ENCODE measurements at places on chromosomes 5 and 9. TPM values are rescaled to one million over a fixed set of nuclear protein-coding genes. Genes with fewer than 3 reads are reported as not detected.

TLN1 gene
- total RNA-seq: 155 TPM

GRCh38 chr9:114908104-114908622 is 22.2 kb downstream of the TNFSF8 start:
- peak; percentile 76 for DNase-seq

- peak; percentile 59 for DNase-seq
Measured at GRCh38 chr5:167296661-167297060, 994.8 kb upstream of the WWC1 start.

DNA sequence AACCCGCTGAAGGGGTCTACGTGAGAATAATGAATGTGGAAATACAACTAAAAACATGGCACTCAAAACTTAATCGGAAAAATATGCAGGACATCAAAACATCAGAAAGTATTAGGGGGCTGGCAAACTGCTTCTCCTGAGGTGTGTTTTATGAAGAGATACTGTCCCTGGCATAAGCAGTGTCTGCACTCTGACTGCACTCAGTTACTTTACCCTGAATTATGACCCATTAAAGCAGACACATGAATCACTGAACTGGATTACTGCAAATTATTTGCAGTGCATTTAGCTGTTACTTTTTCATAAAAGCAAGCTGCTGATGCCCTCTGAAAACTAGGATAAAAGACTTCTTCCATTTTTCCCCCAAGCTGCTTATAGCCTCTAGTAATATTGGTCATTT is 164.9 kb downstream of the AP3B1 start:
- no peak for DNase-seq

SHB gene
- 15.1 TPM for total RNA-seq

SLC34A1 gene
- 0.05 TPM for total RNA-seq

DNA sequence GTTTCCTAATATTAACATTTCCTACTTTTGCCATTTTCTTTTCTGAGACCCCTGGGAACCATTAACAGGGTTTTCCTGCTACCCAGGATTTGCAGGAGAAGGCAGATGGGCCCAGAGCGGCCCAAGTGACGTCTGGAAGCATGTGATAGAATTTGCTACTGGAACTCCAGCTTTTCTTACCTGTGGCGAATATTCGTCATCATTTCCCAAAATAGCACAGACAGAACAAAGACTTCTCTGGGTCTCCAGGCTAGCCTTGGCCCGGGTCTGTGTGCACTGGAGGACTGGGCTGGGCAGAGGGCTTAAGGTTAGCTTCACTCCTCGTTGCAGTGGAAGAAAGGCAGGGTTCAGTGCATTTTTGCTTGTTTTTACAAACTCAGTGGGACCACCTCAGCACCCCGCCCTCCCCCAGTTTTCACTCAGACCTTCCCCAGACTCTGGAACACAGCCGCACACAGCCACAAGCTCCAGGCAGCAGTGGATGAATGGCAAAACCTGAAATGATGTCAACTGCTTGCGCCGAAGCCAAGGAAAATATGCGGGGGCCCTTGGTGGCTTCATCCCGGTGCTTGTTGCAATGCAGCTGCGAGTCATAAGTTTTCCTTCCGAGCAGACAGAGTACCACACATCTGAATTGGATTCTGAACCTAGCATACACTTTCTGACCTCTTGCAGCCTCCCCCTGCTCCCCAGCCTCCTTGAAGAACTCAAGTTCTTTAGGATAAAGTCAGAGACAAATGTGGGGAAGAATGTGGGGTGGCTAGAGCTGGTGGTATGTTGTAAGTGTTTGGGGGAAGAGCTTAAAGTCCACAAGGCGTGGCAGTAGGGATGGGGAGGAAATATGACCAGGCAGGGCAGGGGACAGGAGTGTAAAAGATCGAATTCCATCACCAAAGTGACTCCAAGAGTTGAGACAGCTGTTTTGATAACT is 586.0 kb downstream of the CCDC171 start:
- peak; percentile 55 for DNase-seq

DNA sequence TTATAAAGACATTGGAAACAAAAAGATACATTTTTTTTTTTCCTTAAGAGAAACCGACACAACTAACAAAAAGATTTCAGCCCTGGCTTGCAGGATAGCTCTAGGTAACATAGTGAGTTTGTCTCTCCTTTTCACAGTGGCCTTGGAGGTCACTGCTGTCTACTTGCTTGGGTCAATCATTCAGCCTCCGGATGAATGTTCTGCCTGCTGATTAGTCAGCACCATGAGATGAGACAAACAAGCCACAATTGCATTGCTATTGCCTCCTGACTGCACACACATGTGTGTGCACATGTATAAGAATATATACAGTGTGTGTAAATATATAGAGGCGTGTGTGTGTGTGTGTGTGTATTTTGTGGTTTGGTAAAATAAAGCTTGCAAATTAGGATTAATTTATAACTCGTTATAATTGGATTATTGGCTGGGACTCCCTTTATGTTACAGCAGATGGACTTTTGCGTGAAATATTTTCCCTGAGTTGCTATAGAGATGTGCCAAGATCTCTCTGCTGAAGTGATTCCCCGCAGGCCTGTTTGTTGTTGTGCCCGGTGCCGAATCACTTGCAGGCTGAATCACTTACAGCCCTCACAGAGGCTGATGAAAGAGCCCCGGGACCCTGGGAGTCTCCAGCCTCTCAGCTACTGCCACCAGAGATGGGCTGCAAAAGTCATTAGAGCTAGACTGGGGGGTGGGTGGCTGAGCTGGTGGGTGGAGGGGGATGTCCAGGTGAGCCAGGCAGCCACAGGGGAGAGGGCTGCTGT is 161.2 kb downstream of the FGF18 start:
- DNase-seq: no peak

SLC23A1 gene
- total RNA-seq: not detected

DNA sequence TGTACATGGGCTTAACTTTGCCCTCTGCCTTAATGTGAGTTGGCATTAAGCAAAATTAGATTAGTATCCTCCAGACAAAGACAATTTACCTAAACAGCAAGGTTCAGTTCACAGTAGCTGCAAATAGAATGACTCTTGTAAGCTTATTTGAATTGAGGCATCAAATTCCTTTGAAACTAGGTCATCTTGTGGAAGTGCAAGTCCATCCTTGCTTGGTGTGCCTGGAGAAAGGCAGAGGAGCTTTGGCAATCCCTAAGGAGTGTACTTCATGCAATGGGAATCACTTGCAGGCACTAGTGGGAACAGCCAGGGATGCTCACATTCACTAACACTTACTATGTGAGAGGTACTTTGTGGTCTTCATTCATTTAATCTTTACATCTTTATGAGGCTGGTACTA is 118.3 kb downstream of the DRD1 start:
- DNase-seq: no peak

- DNase-seq: no peak
Measured at GRCh38 chr5:120910629-120911028, 446.5 kb downstream of the PRR16 start.

DNA sequence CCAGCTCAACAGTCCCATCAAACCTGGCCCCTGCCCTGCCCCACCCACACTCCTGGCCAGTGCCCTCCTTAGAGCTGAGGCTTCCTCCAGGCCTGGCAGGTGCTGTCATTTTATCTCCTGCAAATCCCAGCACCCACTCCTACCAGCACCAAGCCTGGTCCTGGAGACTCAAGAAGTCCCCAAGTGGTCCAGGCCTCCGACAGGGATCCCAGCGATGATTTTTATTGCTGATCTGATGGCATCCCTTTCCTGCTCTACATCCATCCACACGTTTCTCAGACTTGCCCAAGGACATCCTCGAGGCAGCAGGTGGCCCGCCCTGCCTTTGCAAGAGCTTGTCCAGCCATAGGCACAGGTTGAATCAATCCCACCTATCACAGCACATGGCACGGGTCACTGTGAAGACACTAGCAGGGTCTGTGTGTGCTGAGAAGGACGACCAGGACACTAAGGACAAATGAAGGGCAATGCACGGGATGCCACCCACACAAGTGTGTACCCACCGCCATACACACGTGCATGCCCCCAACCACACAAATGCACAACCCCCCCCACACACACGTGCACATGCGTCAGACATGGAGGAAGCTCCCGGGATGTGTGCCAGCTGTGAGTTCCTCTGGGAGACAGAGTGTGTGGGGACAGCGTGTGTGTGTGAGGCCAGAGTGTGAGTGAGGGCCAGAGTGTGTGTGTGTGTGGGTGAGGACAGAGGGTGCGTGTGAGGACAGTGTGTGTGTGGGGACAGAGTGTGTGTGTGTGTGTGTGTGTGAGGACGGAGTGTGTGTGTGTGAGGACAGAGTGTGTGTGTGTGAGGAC is 62.4 kb upstream of the UBAC1 start:
- no peak for DNase-seq

EGFL7 gene
- total RNA-seq: 110 TPM

DEPDC1B gene
- 34.4 TPM for total RNA-seq

DNA sequence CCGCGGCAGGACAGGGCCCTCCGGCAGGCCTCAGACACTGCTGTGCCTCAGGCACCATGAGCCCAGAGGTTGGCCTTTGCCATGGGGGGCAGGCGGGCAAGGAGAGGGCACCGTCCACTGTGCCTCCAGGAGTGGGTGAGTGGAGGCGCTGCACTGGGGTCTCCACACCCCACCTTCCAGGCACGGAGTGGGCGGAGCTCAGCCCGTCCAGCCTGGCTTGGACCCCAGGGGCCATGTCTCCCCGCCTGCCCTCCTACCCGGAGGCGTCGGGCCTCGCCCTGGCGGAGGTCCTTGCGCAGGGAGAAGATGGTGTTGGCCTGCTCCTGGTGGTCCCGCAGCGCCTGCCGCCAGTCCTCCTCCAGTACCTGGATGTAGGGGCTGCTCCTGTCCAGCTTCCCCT is 3.4 kb downstream of the CARD9 start:
- DNase-seq: no peak

DNA sequence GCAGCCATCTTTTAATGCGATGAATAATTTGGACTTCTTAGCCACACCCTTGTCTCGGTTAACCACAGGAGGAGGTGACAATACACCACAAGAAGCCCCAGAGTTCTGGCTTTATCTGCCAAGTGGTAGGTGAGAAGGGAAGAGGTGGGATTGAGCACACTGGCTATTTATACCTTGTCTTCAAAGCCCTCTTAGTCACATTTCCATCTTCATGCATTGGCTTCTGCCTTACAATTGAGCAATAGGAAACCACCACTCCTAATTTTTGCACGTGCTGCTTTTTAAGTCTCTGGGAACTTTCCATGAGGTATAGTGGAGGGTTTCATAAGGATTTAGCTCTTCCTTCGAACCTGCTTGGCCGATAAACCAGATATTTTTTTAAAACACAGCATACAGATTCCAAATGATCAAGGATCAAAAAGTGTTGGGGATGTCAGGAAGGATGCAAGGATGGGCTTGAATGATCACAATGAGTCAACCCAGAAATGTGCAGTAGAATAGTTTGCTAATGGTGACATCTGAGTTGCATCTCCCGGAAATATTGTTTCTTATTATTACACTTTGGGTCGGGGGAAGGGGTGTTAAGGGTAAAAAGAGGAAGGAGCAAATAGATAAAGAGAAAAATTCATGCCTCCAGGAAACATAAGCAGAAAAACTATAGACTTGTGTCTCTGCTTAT is 25.5 kb downstream of the PLAC8L1 start:
- DNase-seq: peak; percentile 81

MSX2 gene
- total RNA-seq: 0.36 TPM

DNA sequence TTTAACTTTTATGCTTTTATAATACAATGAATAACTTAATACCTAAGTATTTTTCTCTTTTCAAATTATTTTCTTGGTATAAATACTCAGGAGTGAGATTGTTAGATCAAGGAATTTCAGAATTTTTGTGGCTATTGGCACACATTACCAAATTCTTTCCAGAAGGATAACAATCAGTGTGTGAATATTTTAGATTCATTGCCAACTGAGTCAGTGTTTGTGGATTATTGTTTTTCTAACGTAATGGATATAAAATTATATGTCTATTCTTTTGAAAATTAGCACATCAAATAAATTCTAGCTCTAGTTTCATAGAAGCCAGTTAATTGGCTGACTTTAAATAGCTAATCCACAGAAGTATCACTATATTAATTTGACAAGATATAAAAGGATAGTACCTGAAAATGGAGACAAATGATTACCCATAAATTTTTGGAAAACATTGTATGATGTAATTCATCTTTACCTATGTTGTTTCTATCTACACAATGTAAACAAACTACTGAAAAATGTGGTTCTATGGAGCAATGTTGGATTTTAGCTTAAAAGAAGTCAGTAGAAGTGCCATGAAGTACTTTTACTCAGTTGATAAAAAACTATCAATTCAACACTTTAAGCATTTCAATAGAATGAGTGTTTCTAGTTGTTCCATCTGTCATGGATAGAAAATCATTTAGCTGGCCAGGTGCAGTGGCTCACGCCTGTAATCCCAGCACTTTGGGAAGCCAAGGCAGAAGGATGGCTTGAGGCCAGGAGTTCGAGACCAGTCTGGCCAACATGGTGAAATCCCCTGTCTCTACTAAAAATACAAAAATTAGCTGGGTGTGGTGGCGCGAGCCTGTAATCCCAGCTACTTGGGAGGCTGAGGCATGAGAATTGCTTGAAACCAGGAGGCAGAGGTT is 185.1 kb downstream of the ADAMTSL1 start:
- peak; percentile 59 for DNase-seq

ZBED3 gene
- 0.89 TPM for total RNA-seq

- no peak for DNase-seq
Measured at GRCh38 chr9:83130541-83130940, 67.6 kb upstream of the RASEF start.

- DNase-seq: no peak
Measured at GRCh38 chr9:27924502-27924901, 351.2 kb upstream of the C9orf72 start.

GPR151 gene
- total RNA-seq: not detected

Measured in A172 (cell line).